Fibroblast of skin of back (primary cell): ENCODE measurements at places on chromosomes 5 and 9.

DNA sequence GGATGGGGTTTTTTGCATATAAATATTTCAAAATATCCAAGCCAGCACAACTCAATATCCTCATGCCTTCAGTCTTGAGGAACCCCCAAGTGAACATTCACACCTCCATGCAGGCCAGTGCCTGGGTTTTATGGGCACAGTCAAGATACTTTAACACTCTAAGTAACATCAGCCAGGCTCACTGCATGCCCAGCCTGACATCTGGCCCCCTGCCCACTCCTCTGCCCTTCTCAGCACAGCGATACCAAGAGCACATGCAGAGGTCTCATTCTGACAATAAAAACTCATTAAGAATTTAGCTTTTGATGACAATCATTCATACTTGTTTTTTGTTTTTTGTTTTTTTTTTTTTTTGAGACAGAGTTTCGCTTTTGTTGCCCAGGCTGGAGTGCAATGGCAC, 250.0 kb downstream of the CWC27 start:
- no peak for DNase-seq

- no peak for DNase-seq
Measured at GRCh38 chr5:8766448-8766847, 779.4 kb downstream of the SEMA5A start.

GRCh38 chr5:90644132-90644531, 85.5 kb downstream of the ADGRV1 start:
- no peak for DNase-seq

- no peak for DNase-seq
Measured at GRCh38 chr9:16535555-16535954, 334.9 kb downstream of the BNC2 start.

- DNase-seq, result no peak
Measured at GRCh38 chr5:32110111-32110696, 63.9 kb downstream of the GOLPH3 start.

DNA sequence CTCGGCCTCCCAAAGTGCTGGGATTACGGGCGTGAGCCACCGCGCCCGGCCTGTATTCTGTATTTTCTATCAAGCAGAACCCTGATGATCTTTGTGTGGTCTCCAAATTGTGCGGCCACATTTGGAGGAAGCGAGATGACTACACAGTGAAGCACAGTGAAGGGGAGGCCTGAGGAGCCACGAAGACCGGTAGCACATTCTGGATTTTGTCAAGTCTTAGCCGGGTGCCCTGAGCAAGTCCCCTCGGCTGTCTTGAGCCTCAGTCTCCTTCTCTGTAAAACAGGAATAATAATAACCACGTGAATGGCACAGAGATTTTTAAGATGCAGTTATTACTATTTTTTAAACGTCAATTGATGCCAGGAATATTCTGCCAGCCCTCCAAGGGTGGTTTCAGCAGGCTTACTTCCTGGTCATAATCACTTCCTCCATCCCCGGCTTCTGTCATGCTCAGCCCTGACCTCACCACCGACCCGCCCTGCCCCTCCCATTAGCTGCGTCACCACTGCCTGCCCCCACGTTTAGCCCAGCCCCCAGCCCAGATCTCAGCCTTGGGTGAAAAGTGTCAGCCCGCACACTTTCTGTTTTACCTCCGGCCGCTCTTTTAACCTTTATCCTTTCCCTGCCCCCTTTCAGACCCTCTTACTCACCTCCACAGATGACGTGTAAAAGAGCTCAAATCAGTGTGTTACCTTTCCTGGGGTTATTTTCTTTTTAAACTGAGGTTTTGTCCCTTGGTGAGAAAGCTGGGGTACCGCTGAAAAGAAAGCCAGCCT, 27.0 kb upstream of the ERGIC1 start:
- peak; percentile 83 for DNase-seq

GRCh38 chr9:93967020-93967803, 12.1 kb upstream of the BARX1 start:
- no peak for DNase-seq

- no peak for DNase-seq
Measured at GRCh38 chr5:133387091-133387490, 225.2 kb downstream of the FSTL4 start.

- DNase-seq, result no peak
Measured at GRCh38 chr5:24385070-24385469, 259.7 kb downstream of the CDH10 start.

DNA sequence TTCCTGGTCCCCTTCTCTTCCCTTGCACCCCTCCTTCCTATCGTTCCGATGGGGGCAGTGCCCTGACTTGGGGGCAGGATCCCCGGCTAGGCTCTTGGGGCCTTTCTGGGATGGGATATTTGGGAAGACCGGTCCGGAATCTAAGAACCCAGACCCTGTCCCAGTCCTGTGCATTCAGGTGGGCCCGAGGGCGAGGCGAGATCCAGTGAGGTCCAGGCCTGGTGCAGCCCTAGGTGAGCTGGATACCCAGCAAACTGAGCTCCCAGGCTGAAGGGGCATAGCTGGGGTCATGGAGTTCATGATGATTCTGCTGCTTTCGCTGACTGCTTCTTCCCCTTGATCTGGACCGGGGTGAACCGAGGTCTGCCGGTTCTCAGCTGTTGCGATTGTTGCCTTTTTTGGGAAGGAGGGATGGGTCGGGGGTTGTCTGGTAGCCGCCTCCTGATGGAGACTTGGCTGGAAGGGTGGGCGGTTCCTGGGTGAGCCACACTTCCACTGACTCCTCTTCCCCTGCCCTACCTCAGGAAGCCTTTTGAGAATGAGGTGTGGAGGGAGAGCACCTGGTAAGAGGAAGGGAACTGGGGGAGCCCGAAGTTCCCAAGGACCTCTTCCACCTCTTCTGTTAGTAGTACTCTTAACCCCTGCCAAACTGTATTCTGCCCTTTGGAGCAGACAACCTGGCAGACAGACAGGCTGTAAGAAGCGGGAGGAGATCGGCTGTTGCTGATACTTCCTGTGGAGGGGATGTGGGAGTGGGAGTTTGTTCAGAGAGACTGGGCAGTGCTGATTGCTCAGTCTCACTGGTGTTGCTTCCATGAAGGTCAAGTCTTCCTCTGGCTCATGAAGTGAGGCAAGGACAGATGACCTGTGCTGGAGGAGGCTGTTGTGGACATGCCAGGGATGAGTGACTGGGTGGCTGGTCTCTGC, 1.0 kb downstream of the LRRC8A start:
- DNase-seq, result peak; percentile 69

- peak; percentile 50 for DNase-seq
Measured at GRCh38 chr9:130755377-130756007, 61.9 kb downstream of the EXOSC2 start.

- DNase-seq, result no peak
Measured at GRCh38 chr9:115642285-115642684, 511.3 kb upstream of the PAPPA start.

GRCh38 chr5:179805529-179806249, 977 bp downstream of the MGAT4B start:
- peak; percentile 56 for DNase-seq
